ENCODE measurements at places on chromosomes 2 and 18.

GRCh38 chr2:166768393-166769123 is 119.7 kb upstream of the XIRP2 start:
- no peak for DNase-seq
- H3K27me3 ChIP-seq = no peaks in the 10 kb centered on the region
- no peaks in the 10 kb centered on the region for H3K36me3 ChIP-seq
- H3K4me3 ChIP-seq = no peak overlapping the region
- H3K4me1 ChIP-seq = no peaks in the 10 kb centered on the region

- H3K27me3 ChIP-seq = peaks cover 65% of the 10 kb centered on the region
- peaks cover 1% of the 10 kb centered on the region for H3K4me1 ChIP-seq
- H3K27ac ChIP-seq = no peak overlapping the region
- no peaks in the 10 kb centered on the region for H3K36me3 ChIP-seq
- no peak overlapping the region for H3K4me3 ChIP-seq
Measured at GRCh38 chr18:57429167-57430078, 5.8 kb upstream of the ONECUT2 start.

- H3K4me1 ChIP-seq = no peaks in the 10 kb centered on the region
- no peak overlapping the region for H3K27ac ChIP-seq
- no peaks in the 10 kb centered on the region for H3K27me3 ChIP-seq
- DNase-seq = no peak
Measured at GRCh38 chr18:23387265-23387664, 65.8 kb upstream of the RIOK3 start.

- no peaks in the 10 kb centered on the region for H3K36me3 ChIP-seq
- DNase-seq = peak; percentile 49
- no peak overlapping the region for H3K27ac ChIP-seq
- no peak overlapping the region for H3K4me3 ChIP-seq
- H3K4me1 ChIP-seq = no peaks in the 10 kb centered on the region
Measured at GRCh38 chr2:187698374-187699110, 144.3 kb upstream of the TFPI start.

DNA sequence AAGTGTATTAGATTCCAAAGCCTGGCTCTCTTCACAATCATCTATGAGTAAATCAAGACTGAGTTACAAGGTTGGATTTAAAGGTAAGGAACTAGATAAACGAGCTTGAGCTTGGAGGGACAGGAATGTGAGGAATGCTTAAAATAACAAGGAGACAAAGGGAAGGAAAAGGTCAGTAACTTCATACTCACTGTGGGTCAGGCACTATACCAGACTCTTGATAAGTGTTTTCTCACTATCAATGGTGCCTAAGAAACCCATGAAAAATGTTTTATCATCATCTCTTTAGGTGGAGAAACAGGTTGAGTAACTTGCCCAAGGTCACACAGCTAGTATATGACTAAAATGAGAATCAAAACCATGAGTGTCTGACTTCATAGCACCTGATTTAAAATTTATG is 212.1 kb downstream of the CDH2 start:
- H3K27ac ChIP-seq = no peak overlapping the region
- DNase-seq = no peak
- H3K4me1 ChIP-seq = no peaks in the 10 kb centered on the region
- H3K36me3 ChIP-seq = no peaks in the 10 kb centered on the region
- H3K27me3 ChIP-seq = no peaks in the 10 kb centered on the region

DNA sequence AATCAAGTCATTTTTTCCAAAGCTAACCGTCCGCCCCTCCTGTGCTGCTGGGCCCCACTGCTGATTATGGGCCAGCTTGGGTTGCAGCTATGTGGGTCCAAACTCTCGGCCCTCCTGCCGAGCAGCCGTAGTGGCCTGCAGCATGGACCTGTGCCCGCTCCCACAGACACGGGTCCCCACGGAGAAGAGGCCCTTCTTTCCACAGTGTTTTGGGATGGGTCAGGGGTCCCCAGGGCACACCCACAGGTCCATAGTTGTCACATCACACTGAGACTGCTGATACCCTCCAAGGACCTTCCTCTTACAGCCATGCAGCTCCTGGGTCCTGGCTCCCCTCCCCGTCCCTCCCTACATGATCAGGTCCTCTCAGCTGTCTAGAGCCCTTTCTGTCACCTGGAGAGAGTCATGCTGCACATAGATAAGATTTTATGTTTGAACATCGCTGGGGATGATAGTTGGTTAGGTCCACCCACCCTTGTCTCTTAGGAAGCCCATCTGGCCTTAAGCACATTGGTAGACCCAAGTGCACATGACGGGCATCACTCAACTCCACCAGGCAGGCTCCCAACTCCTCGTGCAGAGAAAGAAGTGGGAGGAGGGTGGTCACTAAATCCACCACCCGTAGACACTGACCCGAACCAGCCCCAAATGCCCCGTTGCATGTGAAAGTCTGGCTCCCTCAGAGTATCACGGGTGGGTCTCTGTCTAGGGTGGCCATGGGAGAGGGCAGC is 17.5 kb downstream of the GPR55 start:
- H3K27me3 ChIP-seq = no peaks in the 10 kb centered on the region
- H3K4me1 ChIP-seq = peaks cover 8% of the 10 kb centered on the region
- H3K4me3 ChIP-seq = no peak overlapping the region
- no peak for DNase-seq
- no peak overlapping the region for H3K27ac ChIP-seq

- H3K4me3 ChIP-seq = no peak overlapping the region
- H3K27me3 ChIP-seq = no peaks in the 10 kb centered on the region
- DNase-seq = no peak
- H3K36me3 ChIP-seq = no peaks in the 10 kb centered on the region
Measured at GRCh38 chr18:77765468-77765867, 515.8 kb downstream of the GALR1 start.

DNA sequence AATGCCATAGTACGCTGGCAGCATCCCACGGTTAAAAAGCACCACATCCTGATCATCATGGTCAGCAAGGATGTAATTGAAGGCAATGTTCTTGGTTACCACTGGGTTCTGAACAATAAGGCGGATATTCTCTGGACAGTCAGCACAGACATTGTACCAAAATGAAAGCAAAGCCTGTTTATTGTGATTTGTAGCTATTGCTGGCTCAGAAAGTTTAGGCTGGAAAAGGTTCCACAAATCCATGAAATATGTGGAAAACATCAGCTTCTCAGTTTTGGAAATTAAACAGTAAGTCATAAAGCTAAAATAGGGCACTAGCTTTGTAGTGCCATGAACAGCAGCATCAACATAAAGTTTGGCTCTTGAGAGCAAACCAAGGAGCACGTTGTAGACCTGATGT is 52.2 kb downstream of the C2orf74 start:
- H3K27me3 ChIP-seq = no peaks in the 10 kb centered on the region
- H3K27ac ChIP-seq = no peak overlapping the region
- H3K4me3 ChIP-seq = no peak overlapping the region
- H3K36me3 ChIP-seq = peaks cover 2% of the 10 kb centered on the region
- peaks cover 4% of the 10 kb centered on the region for H3K4me1 ChIP-seq
- no peak for DNase-seq

DNA sequence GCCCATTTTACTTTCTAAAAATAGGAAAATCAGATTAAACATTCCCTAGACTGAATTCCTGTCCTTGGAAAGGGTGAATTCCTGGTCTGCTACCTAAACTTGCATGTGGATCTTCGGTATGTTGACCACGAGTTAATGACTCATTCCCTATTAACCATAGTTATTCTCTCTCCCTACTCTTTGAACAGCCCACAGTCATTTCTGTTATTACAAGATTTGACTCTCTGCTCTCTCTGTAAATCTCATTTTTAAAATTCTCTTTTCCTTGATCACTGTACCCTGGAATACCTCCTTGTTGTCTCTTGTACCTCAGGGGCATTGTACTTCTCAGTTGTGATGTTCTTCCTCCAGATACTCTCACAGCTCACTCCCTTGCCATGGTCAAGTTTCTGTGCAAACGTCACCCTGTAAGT is 92.0 kb upstream of the GULP1 start:
- no peaks in the 10 kb centered on the region for H3K36me3 ChIP-seq
- DNase-seq = peak; percentile 98
- H3K4me3 ChIP-seq = no peak overlapping the region
- H3K27ac ChIP-seq = no peak overlapping the region
- peaks cover 3% of the 10 kb centered on the region for H3K4me1 ChIP-seq

GRCh38 chr2:197011801-197012641 is 85.5 kb upstream of the PGAP1 start:
- no peaks in the 10 kb centered on the region for H3K27me3 ChIP-seq
- H3K27ac ChIP-seq = no peak overlapping the region
- no peaks in the 10 kb centered on the region for H3K36me3 ChIP-seq

DNA sequence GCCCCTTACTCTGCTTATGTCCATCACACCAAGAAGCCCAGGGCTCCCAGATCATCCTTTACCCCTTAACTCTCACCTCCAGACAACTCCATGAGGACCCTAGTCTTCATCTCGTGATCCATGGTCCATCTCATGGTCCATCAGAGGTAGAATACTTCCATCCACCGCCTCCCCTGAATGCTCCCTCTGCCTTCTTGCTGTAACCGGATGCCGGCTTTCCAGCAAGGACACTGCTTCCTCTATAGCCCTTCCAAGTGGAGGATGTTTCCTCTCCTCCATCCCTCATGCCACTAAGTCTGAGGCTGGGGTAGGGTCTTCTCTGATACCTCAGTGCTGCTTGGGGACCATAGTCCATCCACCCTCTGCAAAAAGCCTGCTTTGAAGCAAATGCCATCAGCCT is 118.6 kb upstream of the SIX2 start:
- no peak overlapping the region for H3K27ac ChIP-seq
- no peaks in the 10 kb centered on the region for H3K27me3 ChIP-seq
- DNase-seq = no peak

DNA sequence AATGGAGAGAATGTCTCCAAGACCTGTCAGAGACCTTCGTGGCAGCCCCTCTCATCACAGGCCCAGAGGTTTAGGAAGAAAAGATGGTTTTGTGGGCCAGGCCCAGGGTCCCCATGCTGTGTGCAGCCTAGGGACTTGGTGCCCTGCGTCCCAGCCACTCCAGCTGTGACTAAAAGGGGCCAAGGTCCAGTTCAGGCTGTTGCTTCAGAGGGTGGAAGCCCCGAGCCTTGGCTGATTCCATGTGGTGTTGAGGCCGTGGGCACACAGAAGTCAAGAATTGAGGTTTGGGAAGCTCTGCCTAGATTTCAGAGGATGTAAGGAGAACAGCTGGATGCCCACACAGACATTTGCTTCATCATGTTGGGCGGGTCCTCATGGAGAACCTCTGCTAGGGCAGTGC is 45.1 kb upstream of the ACTR2 start:
- H3K4me1 ChIP-seq = no peaks in the 10 kb centered on the region
- no peak overlapping the region for H3K4me3 ChIP-seq
- DNase-seq = no peak
- H3K27ac ChIP-seq = no peak overlapping the region
- H3K27me3 ChIP-seq = peaks cover 2% of the 10 kb centered on the region

- no peak for DNase-seq
- H3K36me3 ChIP-seq = no peaks in the 10 kb centered on the region
- no peak overlapping the region for H3K27ac ChIP-seq
Measured at GRCh38 chr2:152715854-152716428, 1.3 kb downstream of the PRPF40A start.

DNA sequence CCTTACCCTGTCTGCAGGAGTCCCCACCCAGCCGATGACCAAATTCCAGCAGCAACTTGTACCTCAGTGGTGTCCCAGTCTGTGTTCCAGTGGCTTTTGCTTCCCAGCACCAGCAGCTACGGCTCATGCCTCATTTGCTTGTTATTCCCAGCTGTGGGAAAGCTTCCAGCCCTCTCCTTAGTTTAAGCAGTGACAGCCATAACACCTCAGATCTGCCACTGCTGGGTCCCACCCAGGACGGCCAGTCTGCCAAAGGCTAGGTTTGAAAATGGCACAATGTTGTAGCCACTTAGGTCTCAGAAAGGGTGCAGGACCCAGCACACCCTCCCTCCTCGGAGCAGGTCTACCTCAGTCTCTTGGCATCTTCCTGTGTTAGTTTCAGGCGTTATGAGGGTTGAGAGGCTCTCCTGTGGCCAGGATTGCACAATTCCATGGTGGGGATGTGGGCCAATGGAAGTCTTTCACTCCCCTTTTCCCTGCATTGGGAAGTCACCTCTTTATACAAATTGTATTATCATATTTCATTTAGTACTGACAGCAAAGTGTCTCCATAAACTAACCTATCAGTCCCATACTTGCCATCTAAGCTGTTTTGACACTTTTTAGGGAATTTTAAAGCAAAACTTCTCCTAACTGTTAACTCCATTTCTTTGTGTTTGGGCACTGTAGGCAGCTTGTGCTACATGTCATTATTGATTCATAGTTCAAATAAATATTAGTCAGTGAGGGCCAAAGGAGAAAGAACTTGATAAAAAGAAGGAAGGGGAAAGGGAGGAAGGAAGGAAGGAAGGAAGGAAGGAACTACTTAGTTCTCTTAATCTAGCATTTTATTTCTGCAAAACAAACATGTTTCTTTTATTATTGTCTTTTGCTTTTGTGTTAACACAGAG is 62.9 kb upstream of the FAM110C start:
- no peak overlapping the region for H3K4me3 ChIP-seq

DNA sequence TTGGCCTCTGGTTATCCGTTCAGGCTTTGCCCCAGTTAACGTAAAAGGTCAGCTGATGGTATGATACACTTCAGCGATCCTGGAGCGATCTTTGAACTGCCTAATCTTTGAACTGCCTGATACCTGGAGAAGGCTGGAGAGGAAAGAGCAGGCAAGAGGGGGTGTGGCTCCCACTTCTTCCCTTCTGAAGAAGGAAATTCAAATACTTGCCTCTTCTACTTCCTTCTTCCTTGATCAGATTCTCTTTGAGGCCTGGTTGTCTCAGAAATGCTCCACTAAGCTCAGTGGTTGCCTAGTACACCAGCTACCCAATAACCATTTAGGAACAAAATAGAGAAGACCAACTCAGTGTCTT is 619 bp downstream of the GALM start:
- peak overlapping the region; percentile 40 for H3K27ac ChIP-seq
- H3K4me1 ChIP-seq = peaks cover 4% of the 10 kb centered on the region
- peak overlapping the region; percentile 57 for H3K4me3 ChIP-seq
- DNase-seq = peak; percentile 19
- no peaks in the 10 kb centered on the region for H3K27me3 ChIP-seq

DNA sequence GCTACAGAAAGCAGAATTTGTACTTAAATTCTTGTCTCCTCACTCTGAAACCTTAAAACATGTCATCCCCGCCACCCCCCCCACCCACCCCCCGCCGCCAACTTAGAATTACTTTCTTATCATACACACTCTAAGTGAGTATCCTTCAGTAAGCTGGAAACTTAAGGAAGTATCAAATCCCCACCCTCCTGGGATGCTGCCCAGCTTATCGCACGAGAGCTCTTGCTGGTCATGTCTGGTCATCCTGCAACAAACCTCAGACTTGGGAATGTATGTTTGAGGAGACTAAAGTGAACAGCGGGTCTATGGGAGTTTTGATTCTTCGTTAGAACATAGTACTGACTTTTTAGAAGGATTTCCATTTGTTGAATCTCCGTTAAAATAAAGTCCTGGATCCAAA is 203.3 kb downstream of the PTGR3 start:
- DNase-seq = peak; percentile 45
- H3K27me3 ChIP-seq = no peaks in the 10 kb centered on the region
- H3K4me1 ChIP-seq = no peaks in the 10 kb centered on the region
- no peak overlapping the region for H3K4me3 ChIP-seq
- H3K36me3 ChIP-seq = no peaks in the 10 kb centered on the region

- no peak for DNase-seq
- H3K27me3 ChIP-seq = no peaks in the 10 kb centered on the region
- H3K4me1 ChIP-seq = peaks cover 4% of the 10 kb centered on the region
- H3K36me3 ChIP-seq = no peaks in the 10 kb centered on the region
Measured at GRCh38 chr2:105856581-105856980, 111.9 kb downstream of the NCK2 start.

Data from fibroblast of lung (primary cell).